Fibroblast of the conjunctiva (primary cell): ENCODE measurements at places on chromosomes 6 and 20.
A peak's percentile ranks its signal among the peaks of the same experiment; 100 is the strongest.

GRCh38 chr6:132236281-132236680 lies 165.0 kb downstream of the MOXD1 start:
- no peak for DNase-seq

DNA sequence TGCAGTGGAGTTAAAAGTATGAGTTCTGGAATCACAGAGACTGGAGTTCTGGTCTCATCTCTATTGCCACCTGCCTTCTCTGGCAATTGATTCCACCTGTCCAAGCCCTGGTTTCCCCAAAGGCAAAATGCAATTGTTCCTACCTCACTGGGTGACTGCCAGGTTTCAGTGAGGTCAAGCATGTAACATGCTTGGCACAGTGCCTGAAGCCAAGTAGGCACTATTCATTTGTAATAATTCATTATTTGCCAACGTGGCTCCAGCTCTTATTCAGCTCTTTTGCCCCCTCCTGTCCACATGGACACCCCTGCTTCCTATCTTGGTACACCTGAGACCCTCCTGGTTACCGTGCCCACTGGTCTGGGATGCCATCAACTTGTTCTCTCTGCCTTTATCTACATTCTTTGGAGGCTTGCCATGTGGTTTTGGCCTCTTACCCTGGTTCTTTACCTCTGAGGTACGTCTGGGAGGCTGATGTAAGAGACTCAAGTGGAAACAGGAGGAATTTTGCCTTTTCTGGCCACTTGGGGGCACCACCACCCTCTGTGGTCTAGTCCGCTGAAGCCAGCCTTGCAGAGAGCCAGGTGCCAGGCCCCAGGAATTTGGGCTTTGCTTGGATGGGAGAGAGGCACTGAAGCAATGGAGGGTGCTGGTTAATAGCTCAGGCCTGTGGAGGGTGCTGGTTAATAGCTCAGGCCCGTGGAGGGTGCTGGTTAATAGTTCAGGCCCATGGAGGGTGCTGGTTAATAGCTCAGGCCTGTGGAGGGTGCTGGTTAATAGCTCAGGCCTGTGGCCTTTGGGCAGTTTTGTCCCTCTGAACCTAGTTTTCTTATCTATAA lies 1.7 kb downstream of the KCNK15 start:
- peak; percentile 68 for DNase-seq

DNA sequence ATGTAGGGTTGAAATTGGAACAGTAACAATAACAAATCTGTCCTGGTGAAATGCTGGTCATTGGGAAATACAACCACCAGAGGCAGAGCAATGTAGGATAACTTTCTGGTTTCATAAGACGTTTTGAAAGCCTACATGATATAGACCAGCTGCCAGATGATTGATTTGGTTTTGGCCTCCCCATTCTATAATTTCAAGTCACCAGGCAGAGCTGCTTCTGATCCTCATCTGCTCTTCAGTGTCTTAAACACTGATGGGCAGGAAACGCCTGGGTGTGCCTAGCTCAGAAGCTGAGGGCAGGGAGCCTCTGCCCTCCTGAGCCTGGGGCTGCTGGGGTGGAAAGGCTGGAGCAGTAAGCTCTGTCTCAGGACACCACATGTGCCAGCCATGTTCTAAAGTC lies 24.5 kb downstream of the DHX35 start:
- no peak for DNase-seq

DNA sequence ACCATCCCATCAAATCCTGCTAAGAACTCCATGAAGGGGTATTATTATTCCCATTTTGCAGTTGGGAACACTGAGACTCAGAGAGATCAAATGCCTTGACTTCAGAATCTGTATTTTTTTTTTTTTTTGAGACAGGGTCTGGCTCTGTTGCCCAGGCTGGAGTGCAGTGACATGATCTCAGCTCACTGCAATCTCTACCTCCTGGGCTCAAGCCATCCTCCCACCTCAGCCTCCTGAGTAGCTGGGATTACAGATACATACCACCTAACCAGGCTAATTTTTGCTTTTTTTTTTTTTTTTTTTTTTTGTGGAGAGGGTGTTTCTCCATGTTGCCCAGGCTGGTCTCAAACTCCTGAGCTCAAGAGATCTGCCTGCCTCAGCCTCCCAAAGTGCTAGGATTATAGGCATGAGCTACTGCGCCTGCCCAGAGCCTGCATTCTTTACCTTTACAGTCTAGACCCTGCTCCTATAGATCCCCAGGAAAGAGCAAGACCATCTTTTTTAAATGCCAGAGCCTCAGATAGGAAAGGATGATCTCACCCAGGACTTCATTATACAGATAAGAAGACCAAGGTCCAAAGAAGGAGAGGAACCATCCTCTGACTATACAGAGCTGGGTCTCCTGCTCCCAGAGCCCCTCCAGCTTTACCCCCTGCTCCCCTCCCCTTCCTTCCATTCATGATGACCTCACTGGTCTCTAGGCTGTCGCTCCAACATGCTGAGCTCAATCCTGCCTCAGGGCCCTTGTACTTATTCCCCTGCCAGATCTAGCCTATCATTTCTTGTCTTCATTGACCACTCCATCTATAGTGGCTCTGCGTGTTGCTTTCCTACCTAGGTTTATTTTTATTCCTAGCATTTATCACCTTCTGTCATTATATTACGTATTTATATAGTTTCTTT lies 138.6 kb downstream of the CEBPB start:
- no peak for DNase-seq

- no peak for DNase-seq
These were observed 414 bp downstream of the TGM2 start for GRCh38 chr20:38164624-38165088.

DNA sequence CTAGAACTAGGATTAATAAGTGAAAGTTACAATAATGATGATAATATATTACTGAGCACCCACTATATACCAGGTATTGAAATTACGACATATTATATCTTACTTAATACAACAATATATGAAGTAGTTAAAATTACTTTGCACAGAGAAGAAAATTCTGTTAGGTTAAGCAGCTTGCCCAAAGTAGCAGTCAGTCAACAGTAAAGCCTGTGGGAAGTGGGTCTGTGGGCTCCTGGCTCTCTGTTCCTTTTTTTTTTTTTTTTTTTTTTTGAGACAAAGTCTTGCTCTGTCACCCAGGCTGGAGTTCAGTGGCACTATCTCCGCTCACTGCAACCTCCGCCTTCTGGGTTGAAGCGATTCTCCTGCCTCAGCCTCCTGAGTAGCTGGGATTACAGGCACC lies 4.8 kb upstream of the GTF2H4 start:
- DNase-seq = no peak

- DNase-seq = no peak
These were observed 50.7 kb upstream of the INSM1 start for GRCh38 chr20:20317195-20317594.

DNA sequence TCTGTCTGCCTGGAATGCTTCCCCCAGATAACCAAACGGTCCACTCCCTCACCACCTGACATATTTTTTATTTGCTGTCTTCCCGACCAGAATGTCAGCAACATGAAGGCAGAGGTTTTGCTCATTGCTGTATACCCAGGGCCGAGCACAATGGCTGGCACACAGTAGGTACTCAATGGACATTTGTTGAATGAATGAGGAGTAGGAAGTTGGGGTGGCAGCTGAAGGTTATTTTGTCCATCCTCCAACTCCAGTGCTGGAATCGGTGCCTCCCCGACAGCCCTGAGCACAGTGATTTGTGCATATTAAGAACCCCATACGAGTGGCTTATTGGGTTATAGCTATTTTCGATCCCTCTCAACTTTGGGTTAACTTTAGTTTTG lies 10.3 kb downstream of the DUSP15 start:
- no peak for DNase-seq

DNA sequence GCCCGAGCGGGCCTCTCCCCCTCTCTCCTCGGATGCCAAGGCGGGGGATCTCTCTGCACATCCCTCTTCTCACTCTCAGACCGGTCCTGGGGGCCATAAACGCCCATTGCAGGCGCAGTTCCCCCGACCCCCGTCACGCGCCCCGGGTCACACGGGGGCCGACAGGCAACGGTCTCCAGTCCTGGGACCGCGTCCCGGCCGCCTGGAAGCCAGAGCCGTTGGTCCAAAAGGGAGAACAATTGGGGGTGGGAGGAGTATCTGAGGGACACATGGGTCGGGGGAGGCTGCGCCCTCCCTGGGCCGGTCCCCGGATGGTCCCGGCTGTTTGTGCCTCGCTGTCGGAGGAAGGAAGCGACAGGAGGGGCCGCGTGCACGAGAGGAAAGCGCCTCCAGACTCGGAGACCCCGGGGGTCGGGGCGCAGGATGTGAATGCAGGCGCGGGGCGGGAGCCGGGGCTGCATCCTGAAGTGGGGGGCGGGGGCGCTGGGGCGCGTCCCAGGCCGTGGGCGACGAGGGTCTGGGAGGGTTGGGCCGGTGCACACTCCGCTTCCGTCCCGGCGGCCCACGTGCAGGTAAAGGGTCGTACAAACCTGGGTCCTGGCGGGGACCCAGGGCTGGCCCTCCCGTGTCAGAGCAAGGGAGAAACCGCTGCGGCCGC lies 903 bp downstream of the SLC4A11 start:
- DNase-seq = no peak

GRCh38 chr6:163327921-163328320 lies 86.6 kb upstream of the QKI start:
- no peak for DNase-seq

DNA sequence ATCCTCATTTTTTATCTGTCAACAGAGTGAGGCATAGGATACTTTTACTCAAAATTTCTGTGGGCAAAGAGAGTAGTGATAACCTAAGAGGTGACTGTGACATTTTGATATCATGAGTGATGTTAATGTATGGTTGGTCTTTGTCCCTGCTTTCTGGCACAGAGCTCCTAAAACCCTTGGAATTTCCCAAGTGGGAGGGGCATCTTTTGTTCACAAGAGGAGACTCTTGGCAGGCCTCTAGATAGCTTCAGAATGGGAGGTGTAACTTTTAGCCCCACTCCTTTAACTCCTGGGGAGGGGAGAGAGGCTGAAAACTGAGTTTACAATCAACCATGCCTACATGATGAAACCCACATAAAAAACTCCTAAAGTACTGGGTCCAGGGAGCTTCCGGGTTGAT lies 527.8 kb downstream of the RFPL4B start:
- no peak for DNase-seq

GRCh38 chr6:166942393-166943168 lies 13.8 kb downstream of the RNASET2 start:
- no peak for DNase-seq

DNA sequence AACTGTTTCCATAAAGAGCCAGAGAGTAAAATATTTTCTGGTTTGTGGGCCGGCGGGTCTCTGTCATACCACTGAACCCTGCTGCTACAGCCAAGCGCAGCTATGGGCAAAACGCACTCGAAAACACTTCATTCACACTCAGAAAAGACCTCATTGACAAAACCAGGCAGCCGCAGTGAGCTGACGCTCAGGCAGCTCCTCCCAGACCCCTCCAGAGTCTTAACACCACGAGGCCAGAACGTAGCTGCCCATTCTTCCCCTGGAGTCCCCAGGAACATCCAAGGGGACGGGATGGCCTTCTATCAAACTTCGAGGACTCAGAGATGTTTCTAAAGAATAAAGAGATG lies 35.6 kb upstream of the ZBP1 start:
- DNase-seq = no peak

GRCh38 chr6:45163952-45164766 lies 164.0 kb upstream of the RUNX2 start:
- DNase-seq = no peak

- no peak for DNase-seq
These were observed 19.0 kb downstream of the SLC23A2 start for GRCh38 chr20:4982281-4982680.

DNA sequence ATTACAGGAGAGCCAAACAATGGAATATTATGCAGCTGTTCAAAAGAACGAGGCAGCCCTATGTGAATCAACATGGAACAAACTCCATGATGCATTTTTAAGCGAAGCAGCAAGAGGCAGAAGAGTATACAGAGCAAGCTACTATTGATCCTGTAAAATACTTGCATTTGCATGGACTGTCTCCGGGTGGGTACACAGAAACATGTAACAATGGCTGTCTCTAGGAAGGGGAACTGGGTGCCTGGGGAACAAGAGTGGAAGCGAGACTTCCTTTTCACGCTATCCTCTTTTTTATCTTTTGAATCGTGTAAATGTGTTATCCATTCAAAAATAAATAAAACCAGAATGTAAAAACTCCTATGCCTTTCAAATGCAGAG lies 93.3 kb upstream of the SIRPA start:
- no peak for DNase-seq

DNA sequence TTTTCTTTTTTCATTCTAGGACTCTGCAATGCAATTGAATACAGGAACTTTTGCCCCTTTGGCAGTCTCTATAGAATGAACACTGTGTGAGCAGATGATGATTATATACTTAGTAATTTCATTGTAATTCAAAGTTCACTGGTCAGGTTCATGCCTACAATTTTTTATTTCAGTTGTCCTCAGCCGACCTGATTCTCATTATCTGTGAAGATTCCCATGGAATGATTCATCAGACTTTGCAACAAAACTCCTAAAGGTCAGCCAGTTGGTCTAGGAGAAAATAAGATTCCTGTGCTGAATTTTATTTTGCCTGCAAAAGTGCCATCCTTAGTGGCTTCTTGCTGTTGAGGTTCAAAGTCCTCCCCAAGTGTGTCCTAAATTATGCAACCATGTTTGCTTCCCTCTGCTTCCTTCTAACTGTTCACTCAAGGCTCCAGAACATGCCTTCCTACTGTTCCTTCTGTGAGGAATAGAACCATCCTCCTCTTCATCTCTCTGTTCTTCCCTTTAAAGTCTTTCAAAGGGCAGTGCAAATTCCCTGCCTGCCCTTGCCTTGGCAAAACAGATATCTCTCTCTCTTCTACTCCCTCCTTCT lies 194.2 kb upstream of the CNR1 start:
- peak; percentile 81 for DNase-seq

GRCh38 chr6:35678021-35678654 lies 10.6 kb downstream of the FKBP5 start:
- no peak for DNase-seq

DNA sequence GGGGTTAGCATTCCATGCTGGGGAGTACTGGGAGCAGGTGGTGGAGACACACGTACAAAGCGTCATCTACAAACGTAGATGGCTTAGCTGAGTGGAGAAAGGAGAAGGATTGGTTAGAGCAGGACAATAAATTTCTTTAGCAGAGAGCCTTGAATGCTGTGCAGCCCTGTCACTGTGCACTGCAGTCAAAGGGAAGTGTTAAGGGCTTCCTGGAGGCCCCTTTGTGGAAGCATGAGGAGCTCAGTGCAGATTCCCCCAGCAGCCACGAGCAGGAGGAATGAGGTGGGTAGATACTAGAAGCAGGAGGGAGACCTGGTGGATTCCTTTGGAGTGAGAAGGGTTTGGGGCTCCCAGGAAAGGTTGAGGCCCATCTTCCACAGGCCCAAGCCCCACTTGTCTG lies 6.1 kb upstream of the TREML4 start:
- DNase-seq = no peak

- no peak for DNase-seq
These were observed 298.4 kb upstream of the PLN start for GRCh38 chr6:118249680-118250079.

- DNase-seq = no peak
These were observed 203.4 kb downstream of the PTPRT start for GRCh38 chr20:42986143-42986773.

- no peak for DNase-seq
These were observed 8.6 kb upstream of the YTHDF1 start for GRCh38 chr20:63224412-63225081.

- peak; percentile 87 for DNase-seq
These were observed 29.2 kb downstream of the AFDN start for GRCh38 chr6:167855825-167856425.

- no peak for DNase-seq
These were observed 94.7 kb downstream of the HUS1B start for GRCh38 chr6:562052-562676.

- DNase-seq = no peak
These were observed 25.0 kb downstream of the TTK start for GRCh38 chr6:80029470-80029869.
